Bronchial epithelial cell (primary cell): ENCODE measurements at places on chromosomes 1 and 21. TPM values are rescaled to one million over a fixed set of nuclear protein-coding genes. Genes with fewer than 3 reads are reported as not detected.

Gene HORMAD1
- total RNA-seq: 1.8 and 4.1 TPM in 2 replicates

GRCh38 chr1:94874423-94874822 is 52.5 kb downstream of the CNN3 start:
- no peak for DNase-seq

Gene NFASC
- 0.53 and 1.0 TPM in 2 replicates for total RNA-seq

- DNase-seq: peak; percentile 43
Observed at GRCh38 chr1:193730017-193730416, 543.6 kb upstream of the B3GALT2 start.

DNA sequence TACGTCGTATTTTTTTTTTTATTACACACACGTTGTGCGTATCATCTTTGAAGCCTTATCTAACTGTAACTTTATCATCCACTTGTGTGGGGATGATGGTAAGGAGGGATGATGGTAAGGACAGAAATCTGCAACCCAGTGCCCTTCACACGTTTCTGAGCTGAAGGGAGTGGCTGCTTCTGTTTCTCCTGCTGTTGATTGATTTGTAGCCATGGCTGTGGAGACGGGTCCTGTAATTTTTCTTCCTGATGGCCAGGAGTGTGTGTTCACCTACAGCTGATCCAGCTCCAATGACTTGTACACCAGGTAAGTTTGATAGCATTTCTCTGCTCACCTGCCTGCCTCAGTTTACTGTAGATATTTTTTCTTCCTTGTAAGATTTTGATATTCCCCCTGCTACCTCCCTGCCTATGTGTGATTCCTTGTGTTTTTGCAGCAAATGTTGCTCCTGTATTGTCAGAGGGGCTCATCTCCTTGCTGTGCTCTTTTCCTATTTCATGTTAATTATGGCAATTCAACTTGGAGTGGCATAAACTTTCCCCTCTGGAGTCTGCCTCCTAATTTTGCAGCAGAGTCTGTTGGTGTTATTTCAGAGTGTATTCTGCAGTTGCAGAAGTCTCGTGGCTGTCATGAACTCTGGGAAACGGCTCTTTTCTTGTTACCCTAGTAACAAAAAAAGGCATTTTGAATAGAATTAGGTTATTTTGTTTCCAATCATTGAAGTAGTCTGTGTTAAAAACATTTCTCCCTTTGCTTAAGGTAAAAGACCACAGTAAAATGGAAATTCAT is 64.1 kb downstream of the SH3BGR start:
- no peak for DNase-seq

DNA sequence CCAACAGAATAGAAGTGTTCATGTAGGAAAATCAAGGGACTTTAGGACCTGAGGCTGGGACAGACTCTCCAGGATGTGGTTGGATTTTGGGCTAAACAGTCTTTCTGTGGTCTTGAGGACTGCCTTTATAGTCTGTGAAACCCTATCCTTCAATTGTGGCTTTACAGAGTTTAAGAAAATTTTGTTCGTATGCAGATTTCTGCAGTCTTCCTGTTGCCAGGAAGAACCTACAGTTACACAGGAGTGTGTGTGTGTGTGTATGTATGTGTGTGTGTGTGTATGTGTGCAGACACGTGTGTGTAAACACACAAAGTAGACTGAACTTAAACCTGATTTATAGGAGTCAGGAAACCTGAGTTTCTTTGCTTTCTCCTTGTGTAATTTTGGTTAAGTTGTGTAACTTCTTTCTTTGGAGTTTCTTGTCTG is 22.8 kb downstream of the NEK7 start:
- no peak for DNase-seq

Gene AUNIP
- 2.4 TPM in 2 replicates for total RNA-seq

DNA sequence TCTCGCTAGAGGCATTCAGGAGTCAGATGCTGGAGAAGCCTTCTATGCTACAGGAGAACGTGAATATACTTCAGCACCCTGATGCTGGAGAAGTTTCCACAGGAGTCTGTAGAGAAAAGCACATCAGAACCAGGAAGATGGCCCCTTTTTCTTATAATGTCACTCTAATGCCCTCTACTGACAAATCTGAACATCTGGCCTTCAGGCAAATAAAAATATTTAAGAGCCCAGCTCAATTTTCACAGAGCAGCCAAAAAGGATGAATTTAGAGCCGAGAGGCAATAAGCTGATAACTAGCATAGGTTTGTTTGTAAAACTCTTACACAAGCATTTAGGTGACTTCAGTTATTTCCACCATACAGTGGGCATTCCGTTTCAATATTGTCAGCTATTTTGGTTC is 3.8 kb upstream of the RRP15 start:
- no peak for DNase-seq

- no peak for DNase-seq
Observed at GRCh38 chr21:39934895-39935294, 67.7 kb downstream of the PCP4 start.

DNA sequence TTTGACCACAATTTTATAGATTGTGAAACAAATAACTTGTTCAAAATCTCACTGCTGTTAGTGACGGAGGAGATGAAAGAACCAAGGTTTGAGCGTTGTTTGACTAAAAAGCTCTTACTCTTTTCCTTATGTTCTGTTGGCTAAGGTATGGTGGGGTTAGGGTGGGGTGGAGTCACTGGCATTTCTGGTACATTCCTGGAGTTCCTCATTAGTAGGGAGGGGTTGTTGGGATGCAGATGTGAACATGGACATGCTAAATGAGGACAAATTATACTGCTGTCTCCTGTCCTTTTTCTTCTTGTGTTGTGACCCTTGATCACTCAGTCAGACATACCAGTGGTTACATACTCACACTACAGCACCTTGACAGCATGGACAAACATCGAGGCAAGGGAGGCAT is 26.2 kb upstream of the CD1D start:
- no peak for DNase-seq

DNA sequence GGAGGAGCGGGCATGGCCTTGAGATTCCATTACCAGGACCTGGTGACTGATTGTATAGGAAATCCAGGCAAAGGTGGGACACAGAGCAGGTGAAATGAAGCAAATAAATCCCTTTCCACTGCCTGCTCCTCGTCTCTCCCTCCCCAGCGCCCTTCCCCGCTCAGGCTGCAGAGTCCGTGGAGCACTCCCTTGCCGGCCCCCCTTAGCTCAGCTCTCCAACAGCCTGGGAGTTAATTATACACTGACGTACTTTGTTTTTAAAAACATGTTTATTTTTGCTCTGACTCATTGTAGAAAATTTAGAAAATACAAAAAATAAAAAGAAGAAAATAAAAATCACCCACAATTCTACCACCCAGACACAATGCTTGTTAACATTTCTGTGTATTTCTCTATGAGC is 61.7 kb downstream of the LGR6 start:
- no peak for DNase-seq

GRCh38 chr1:236159704-236160539 is 17.6 kb downstream of the GPR137B start:
- DNase-seq: no peak

GRCh38 chr1:176811511-176812288 is 348.7 kb downstream of the PAPPA2 start:
- no peak for DNase-seq

GRCh38 chr1:111030590-111030989 is 66.9 kb upstream of the LRIF1 start:
- peak; percentile 63 for DNase-seq

DNA sequence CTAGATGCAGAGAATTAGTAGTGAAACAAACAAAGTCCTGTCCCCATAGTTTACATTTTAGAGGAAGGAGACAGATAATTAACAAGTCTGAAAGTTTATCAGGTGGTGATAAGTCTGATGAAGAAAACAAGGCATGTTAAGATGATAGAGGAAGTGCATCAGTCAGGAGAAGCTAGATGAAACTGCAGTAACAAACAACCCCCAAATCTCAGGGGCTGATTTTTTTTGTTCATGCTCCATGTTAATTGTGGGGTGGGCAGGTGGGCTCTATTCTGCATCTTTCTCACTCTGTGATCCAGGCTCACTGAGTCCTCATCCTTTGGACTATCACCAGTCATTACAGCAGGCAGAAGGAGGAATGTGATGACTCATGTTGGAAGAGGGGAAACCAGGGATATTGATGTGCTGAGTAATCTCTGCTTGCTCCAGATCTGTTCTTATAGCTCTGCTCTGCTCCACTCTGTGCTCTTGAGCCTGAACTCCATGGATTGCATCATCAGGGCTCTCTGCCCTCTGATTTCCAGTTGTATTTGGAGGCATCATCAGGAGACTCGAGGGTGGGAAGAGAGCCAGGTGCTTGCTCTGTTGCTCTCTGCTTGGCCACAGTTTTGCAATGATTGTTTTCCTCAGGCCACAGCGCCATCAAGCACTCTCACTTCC is 166.9 kb downstream of the IER5 start:
- peak; percentile 95 for DNase-seq

Gene ATP5PB
- total RNA-seq: 234 and 259 TPM in 2 replicates

DNA sequence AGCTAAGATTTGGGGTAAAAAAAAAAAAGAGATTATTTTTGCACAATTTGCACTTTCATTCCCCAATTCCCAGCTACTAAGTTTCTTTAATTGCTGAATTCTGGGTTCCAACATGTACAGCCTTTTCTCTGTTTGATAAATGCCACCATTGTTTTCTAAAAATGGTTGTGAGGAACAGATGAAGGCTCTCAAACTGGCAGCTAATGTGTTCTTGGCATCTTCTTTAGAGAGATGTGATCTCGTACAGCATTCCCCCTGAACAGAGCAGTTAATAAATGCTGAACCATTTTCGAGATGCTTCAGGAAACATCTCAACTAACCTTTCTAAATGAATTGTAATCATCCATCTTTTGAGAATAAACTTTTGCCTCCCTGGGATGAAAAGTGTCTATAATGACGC is 107.9 kb upstream of the DYNLT5 start:
- no peak for DNase-seq

DNA sequence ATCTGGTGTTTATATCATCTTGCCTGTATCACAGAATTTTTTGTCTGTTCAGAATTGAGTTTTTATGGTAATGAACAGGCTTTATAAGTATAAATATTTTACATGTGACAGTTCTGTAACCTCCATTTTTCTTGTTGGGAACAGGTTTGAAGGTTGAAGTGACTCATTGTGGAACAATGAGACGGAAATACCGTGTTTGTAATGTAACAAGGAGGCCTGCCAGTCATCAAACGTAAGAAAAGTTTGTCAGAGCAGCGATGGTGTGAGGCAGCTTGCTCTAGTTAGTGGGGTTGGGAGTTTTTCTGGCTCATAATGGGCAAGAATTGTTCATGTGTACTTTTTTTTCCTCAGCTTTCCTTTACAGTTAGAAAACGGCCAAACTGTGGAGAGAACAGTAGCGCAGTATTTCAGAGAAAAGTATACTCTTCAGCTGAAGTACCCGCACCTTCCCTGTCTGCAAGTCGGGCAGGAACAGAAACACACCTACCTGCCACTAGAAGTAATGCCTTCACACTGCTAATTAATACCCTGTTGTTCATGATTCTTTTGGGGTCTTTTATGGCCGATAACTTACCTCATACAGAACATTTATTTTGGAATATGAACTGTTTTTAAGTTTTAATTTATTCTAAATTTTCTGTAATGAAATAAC is 75.2 kb upstream of the TEKT2 start:
- peak; percentile 92 for DNase-seq

DNA sequence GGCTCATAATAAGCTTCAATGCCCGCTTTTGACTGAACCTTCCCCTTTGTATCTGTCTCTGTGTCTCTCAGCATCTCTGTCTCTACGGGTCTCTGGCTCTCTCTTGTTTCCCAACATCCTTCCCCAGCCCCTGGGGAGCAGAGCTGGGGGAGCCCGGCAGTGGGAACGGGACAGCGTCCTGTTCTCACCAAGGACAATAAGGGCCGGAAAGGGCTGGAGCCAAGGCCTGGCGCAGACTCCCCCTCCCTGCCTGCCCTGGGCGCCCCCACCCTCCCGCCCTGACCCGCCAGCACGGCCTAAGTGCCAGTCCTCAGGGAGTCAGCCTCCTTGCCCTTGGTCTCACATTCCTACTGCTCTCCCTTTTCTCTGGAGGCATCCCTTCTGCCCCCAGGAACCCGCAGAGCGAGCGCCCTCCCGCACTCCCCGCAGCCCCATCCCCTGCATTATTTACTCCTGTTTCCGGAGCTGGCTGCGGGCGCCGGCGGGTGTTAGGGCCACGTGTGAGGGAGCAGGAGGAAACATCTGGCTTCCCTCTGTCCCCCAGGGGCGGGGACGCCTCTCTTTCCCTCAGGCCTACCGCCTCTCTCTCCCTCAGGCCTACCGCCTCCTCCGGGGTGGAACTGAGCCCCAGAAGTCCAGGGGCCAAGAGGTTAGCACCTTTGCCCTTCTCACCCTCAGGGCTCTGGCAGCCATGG is 6.5 kb downstream of the KRTCAP2 start:
- DNase-seq: no peak

Gene FHAD1
- total RNA-seq: 0.13 TPM in 1 of 2 replicates, not detected in the other

Gene EFNA3
- total RNA-seq: 3.7 and 11.9 TPM in 2 replicates

DNA sequence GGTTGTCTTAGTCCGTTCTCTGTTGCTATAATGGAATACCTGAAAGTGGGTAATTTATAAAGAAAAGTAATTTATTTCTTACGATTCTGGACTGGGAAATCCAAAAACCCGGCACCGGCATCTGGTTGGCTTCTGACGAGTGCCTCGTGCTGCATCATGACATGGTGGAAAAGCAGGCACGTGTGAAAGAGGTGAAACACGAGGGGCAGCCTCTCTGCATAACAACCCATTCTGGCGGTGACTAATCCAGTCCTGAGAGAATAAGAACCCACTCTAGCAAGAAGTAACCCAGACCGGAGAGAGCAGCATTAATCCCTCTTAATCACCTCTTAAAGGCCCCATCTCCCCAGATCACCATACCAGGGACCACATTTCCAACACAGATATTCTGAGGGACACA is 2.7 kb upstream of the EDEM3 start:
- no peak for DNase-seq

Gene ABCG1
- 132 and 138 TPM in 2 replicates for total RNA-seq

DNA sequence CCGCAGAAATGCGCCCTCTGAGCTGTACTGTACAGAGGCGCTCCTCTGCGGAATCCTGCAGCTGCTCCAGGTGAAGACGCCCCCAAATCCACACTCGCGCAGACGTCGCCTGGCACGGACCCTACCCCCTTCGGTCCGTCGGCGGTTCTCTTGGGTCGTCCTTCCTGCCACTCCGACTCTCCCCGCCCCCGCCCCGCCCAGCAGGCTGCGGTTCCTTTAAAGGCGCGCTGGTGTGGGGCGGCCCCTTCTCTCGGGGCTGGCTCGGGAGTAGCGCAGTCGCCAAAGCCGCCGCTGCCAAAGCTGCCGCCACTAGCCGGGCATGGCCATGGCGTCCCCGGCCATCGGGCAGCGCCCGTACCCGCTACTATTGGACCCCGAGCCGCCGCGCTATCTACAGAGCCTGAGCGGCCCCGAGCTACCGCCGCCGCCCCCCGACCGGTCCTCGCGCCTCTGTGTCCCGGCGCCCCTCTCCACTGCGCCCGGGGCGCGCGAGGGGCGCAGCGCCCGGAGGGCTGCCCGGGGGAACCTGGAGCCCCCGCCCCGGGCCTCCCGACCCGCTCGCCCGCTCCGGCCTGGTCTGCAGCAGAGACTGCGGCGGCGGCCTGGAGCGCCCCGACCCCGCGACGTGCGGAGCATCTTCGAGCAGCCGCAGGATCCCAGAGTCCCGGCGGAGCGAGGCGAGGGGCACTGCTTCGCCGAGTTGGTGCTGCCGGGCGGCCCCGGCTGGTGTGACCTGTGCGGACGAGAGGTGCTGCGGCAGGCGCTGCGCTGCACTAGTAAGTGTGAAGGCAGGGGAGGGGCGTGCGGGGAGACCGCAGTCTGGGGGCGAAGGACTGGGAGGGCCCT is at the start of gene RASSF5:
Gene RASSF5 (plus strand): TSS at position 248 of the 846 bp plus-strand sequence. CDS start 72 bp downstream, at position 320.
- no peak for DNase-seq

GRCh38 chr1:114021665-114022099 is 42.4 kb downstream of the OLFML3 start:
- DNase-seq: no peak

- DNase-seq: no peak
Observed at GRCh38 chr21:42088148-42088547, 17.0 kb downstream of the UMODL1 start.

Gene FAM229A
- total RNA-seq: 0.26 and 0.64 TPM in 2 replicates
